ENCODE measurements at places on chromosomes 11 and 22.

- no peak for DNase-seq
Observed at GRCh38 chr22:45597460-45598192, 74.0 kb upstream of the ATXN10 start.

GRCh38 chr11:67373648-67374570 is 511 bp upstream of the CLCF1 start:
- DNase-seq = no peak

GRCh38 chr11:19407677-19408270 is 167.0 kb upstream of the E2F8 start:
- DNase-seq = no peak

DNA sequence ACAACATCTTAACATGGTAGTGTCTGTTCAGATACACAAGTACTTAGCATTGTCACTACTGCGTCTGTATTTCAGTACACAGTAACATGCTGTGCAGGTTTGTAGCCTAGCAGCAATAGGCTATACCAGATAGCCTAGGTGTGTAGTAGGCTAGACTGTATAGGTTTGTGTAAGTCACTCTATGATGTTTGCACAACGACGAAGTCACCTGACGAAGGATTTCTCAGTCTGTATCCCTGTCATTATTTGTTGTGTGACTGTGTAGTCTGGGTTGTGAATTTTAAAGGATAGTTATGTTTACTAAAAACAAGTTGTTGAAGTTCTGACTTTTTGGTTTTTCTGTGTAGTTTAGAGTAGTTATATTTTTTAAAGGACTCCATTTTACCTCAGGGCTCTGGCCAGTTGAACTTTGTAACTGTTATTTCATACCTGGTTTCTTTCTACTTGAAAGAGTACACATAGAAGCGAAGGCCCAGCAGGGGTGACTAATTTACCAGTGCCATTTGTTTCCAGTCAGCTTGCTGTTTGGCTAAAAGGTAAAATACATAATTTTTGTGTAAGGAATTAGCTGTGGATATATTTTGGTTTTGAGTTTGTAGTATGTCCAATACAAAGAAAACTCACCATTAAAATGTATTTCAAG is 72.3 kb downstream of the PPP6R3 start:
- no peak for DNase-seq

GRCh38 chr22:32205974-32206773 is 1.3 kb upstream of the RFPL2 start:
- no peak for DNase-seq

All from head of caudate nucleus (tissue), 42 donors.